ENCODE measurements at places on chromosomes 16 and 17.

DNA sequence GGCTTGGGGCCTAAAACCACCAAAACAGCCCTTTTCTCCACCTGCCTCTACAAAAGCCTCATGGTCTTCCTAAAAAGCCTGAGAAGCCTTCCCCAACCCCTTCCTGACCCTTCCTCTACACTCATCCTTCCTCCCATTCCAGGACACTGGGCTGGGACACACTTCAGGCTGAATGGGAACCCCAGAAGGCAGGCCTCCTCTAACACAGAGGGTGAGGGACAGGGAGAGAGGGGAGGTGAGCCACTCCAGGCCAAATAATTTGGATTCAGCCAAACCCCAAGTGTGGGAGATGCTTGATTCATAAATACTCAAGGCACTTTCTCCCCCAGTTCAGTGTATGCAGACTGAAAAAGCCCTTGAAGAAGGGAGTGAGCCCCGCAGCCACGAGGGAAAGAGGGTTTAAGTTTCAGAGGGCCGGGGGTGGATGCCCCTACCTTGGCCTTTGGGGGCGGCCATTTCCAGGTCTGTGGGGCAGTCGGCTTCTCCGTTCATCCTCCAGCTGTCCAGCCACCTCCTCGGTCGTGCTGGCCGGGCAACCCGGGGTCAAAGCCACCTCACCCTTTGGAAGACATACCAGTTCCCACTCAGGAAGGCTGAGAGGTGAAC lies 1.6 kb downstream of the UBTF start:
- DNase-seq, result no peak

DNA sequence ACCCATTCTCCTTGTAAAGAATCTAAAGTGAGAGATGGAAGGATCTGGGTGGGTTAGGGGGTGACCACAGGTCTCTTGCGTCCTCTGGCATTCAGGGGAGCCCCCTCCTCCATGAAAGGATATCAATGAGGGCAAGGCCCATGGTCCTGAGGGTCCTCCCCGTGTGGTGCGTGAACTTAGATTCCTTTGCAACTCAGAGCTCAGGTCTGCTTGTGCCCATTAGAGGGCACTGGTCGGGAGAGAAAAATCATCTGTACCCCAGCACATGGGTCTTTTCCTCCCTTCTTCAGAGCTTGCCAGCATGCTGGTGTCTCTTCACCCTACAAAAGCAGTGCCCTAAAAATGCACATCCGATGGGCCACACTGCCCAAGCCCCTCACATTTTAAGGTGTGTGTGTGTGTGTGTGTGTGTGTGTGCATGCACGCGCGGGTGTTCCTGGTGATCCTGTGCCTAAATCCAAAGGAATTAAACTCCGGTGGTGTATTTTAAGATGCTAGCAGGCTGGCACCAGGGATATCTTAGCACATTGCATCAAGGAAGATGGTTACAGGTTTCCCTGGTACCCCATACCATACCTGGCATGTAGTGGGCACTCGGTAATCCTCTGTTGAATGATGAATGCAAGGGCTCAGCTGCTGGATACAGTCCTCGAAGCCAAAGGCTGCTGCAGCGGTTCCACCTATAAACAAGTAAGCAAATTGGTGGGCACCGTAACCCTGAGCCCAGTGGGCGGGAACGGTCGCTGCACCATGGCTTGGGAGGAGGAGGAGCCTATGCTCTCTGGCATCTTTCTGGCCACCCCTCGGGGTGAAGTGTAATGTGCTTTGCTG lies 4.7 kb downstream of the C1QTNF1 start:
- DNase-seq, result no peak

DNA sequence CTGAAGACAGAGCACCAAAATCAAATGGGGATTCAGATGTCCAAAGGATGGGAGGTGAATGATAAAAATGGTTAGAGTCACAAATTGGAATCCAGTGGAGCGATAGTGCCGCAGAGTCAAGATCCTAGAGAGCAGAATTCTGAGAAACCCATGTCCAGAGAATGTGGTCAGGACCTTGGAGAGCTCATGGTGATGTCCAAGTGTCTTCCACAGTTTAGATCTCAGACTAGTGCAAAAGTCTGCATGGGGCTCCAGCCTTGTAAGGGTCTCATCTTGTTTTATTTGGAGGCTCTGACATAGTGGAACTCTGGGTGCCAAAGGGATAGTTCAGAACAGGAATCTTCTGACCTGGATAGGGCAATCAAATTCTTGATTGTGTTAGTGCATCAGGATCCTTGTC lies 245.9 kb upstream of the HSBP1 start:
- no peak for DNase-seq

GRCh38 chr16:12096828-12097522 lies 120.4 kb downstream of the SNX29 start:
- DNase-seq, result no peak

GRCh38 chr17:8914554-8914953 lies 47.1 kb upstream of the PIK3R6 start:
- DNase-seq, result no peak

- no peak for DNase-seq
Measured at GRCh38 chr17:7282752-7283321, 1.3 kb downstream of the SLC2A4 start.

- peak; percentile 24 for DNase-seq
Measured at GRCh38 chr17:36921095-36921851, 16.0 kb upstream of the LHX1 start.

DNA sequence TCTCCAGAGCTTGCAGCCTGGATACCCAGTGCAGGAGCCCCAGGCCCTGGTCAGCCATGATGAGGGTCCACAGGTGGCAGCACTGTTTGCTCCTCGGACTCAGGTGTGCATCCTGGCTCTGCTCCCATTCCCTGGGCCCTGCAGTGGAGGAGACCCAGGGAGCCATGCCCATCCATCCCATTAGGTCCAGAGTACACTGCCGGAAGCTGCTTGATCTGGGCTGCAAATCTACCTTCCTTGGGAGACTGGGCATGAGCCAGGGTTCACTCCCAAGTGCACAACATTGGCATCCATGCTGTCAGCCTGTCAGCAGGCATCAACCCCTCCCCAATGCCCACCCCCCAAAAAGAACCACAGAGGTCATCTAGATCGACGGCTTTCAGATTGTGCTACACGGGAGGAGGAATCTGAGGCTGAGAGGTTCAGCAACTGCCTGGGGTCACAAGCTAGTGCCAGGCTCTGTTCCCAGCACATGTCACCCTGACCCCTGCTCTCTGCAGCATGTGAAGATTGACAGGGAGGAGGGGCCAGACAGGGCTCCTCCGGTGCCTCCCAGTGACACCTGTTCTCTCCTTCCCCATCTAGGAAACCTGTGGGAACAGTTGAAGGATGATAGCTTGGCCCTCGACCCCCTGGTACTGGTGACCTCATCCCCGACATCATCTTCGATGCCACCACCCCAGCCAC lies 15.7 kb downstream of the UNC119 start:
- DNase-seq, result no peak

- DNase-seq, result peak; percentile 19
Measured at GRCh38 chr17:48510761-48511604, 19.8 kb downstream of the HOXB1 start.

GRCh38 chr17:40443988-40444899 lies 994 bp downstream of the IGFBP4 start:
- no peak for DNase-seq

GRCh38 chr17:77601054-77601979 lies 357.2 kb upstream of the TNRC6C start:
- no peak for DNase-seq

- DNase-seq, result no peak
Measured at GRCh38 chr16:83964684-83965443, 3.2 kb upstream of the NECAB2 start.

DNA sequence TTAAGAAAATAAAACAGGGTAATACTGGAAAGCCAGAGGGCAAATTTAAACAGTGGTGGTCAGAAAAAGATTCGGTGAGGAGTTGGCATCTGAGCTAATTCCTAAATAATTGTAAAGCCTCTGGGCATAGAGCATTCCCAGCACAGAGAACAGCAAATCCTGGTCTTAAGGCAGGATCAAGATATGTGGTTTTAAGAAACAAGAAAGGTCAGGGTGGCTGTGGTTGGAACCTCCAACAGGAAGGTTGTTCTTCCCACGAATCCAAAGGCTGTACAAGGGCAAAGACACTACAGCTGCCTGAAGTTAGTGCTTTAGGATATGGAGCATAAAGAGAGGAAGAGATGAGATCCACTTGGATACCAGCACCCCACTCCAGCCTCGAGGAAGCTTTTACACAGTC lies 114.6 kb downstream of the ZNF18 start:
- no peak for DNase-seq

DNA sequence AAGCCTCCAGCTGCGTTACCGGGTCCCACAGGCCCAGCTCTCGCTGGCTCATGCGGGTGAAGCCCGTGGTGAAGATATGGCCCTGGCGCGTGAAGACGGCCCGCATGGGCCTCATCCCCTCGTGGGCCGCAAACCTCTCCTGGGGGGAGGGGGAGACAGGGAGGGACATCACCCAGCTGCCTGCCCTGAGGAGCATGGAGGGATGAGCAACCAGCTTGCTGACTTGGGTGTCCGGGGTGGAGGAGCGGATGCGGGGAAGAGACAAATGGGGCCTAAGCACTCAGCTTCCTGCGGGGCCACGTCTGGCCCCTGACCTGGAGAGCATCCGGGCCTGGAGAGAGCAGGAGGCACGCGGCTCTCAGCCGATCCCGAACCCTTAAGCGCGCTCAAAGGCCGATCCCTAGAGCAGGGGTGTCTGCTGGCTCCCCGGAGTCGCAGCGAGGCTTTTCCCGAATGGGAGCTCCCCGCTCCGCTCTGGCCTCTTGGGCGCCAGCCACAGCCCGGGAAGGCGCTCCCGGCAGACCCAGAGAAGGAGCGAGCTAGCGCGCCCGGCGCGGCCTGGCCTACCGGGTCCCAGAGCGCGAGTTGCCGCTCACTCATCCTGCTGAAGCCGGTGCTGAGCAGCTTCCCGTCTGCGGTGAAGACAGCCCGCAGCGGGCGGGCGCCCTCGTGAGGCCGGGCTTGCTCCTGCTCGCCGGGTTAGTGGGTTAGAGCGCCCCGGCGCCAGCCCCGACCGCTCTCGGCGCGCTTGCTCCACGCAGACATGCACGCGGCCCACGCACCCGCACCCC lies 5.0 kb downstream of the CORO6 start:
- DNase-seq, result peak; percentile 72

DNA sequence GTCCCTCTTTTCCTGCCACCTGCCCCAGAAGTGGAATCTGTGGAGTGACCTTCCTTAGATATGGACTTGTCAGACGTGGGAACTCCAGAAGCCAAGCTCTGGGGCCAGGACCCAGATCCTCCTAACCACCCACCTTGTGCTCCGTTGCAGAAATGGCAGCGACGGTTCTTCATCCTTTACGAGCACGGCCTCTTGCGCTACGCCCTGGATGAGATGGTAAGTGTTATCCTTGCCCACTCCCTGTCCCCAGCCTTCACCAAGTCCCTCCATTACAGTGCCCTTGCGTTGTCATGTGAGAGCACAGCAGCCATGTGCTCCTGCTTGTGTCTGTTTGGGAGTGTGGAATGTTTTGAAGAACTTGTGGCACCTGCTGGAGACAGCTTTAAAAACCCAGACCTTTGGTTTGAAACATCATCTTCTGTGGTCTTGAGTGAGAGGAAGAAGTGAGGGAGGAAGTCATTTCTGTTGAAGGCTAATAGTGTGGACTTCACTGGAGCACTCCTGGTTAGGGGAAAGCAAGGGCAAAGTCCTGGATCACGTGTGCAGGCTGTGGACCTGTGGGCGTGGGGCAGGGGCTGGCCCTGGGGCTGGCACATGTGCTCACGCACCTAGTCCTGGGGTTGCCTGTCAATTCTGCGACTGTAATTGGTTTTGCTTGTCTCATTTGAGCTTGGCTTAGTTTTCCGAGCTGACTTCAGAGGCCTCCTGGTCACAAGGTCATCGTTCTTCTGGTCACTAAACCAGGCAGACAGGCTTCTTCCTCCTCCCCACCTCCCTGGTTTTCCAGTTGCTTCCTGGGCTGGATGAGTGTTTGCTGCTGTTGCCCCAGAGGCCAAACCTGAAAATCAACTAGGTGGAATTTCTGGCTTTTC lies 35.8 kb downstream of the MPRIP start:
- DNase-seq, result no peak

DNA sequence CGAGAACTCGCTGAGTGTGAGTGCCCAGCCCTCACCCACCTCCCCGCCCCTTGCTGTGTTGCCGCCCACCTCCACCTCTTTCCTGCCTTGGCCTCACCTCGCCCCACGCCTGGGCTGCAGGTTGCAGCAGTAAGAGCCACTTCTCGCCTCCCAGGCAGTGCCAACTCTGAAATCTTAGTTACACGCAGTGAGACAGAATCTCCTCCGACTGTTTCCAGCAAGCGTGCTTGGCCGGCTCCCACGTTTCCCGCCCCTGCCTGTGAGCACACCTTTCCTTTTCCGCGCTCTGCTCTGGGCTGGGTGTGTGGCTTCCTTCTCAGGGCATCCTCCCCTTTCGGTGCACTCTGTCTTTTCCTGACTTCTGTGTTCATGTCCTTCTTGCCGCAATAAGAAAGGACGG lies 5.7 kb downstream of the ENGASE start:
- DNase-seq, result no peak

GRCh38 chr17:41434415-41434814 lies 6.4 kb downstream of the KRT38 start:
- DNase-seq, result no peak

DNA sequence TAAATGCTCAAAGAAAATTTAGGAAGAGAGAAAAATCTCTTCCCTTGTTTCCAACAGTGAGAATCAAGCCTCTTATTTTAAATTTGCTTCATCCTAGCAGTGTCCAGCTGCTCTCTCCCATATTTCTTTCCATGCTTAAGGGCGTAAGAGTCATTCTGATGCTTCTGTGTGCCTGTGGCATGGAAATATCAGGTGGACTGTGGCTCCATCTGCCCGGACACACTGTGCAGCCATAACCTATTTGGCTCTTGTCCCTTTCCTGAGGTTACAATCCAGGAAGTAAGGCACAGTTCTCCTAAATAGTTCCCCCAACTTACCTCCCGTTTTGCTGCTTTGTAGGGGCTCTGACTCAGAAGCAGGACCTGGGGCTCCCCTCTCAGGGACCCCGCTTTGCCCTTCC lies 6.3 kb upstream of the KRT222 start:
- DNase-seq, result no peak

DNA sequence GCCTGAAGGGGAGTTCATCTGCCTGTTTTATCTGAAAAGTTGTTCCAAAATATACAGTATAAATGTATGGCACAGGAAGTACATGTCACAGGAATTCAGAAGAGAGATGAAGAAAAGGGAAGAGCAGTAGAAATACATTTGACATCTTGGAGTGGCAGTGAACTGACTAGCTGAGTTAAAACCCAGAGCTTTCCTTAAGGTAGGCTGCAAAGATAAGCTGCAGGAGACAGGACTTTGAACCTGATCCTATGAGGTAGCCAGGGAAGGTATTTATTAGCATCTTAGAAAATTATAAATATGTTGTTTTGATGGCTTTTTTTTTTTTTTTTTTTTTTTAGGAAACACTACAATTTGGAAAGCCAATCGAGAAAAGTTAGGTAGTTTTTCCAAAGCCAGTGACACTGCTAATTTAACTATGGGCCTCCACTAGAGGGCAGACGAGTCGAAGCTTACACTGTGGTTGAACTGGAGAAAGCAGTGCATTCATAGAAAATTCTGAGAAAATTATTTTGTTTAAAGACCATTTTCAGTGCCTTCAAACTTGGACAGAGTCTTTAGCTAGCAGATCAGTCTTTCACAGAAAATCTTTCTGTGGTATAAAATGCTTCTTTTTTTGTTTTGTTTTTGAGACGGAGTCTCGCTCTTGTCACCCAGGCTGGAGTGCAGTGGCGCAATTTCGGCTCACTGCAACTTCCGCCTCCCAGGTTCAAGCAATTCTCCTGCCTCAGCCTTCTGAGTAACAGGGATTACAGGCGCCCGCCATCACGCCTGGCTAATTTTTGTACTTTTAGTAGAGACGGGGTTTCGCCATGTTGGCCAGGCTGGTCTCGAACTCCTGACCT lies 122.3 kb downstream of the SSH2 start:
- DNase-seq, result peak; percentile 42

GRCh38 chr16:4895366-4895765 lies 41.6 kb downstream of the PPL start:
- no peak for DNase-seq

- DNase-seq, result no peak
Measured at GRCh38 chr17:957856-958421, 21.6 kb downstream of the NXN start.

Measured in activated CD4-positive, CD25-positive, alpha-beta regulatory T cell (primary cell).